Ovary (tissue), 10 donors: ENCODE measurements at places on chromosomes 2 and 18. TPM values are rescaled to one million over a fixed set of nuclear protein-coding genes. Genes with fewer than 3 reads are reported as not detected.

Gene TNS1
- total RNA-seq, result 143 TPM

Gene TTLL4
- 17.6 TPM for total RNA-seq

Gene PCARE
- total RNA-seq, result 0.15 TPM

- no peaks in the 10 kb centered on the region for H3K4me1 ChIP-seq
- no peaks in the 10 kb centered on the region for H3K27me3 ChIP-seq
- no peaks in the 10 kb centered on the region for H3K36me3 ChIP-seq
- no peak for DNase-seq
- H3K4me3 ChIP-seq, result no peak overlapping the region
Observed at GRCh38 chr2:145563741-145564615, 1044.1 kb upstream of the ZEB2 start.

DNA sequence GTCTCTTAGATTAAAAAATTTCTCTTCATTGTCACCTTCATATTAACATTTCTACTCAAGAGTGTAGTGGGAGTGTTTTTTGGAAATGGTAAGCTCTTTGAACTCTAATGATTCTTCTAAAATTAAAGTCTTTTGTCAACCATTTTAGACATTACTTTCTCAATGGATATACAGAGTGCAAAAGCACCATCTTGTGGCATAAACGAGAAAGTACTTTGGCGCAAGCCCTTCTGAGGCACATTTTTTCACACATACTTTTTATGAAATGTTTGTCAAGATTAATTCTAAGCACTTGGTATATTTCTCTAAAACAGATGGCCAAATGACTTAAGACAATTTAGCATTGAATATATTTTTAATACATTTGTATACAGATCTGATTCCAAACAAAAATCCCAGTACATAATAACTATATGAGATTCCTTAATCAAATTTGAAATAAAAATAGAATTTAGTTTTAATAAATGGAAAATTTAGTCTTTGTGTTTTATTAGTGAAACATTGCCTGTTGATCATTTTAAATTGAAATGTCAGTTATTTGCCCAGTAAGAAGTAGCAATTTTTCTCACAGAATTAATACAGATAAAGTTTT lies 63.3 kb upstream of the GALNT5 start:
- H3K27ac ChIP-seq, result no peak overlapping the region
- H3K27me3 ChIP-seq, result no peaks in the 10 kb centered on the region
- no peak overlapping the region for H3K4me3 ChIP-seq
- DNase-seq, result no peak
- H3K36me3 ChIP-seq, result no peaks in the 10 kb centered on the region
- no peaks in the 10 kb centered on the region for H3K4me1 ChIP-seq

GRCh38 chr2:150190546-150190945 lies 296.9 kb downstream of the RND3 start:
- H3K4me1 ChIP-seq, result no peaks in the 10 kb centered on the region
- no peak overlapping the region for H3K4me3 ChIP-seq
- no peaks in the 10 kb centered on the region for H3K36me3 ChIP-seq
- no peak overlapping the region for H3K27ac ChIP-seq
- DNase-seq, result no peak
